ENCODE measurements at places on chromosomes 3 and 15.

GRCh38 chr3:8443829-8444791 lies 57.5 kb upstream of the LMCD1 start:
- DNase-seq, result no peak

DNA sequence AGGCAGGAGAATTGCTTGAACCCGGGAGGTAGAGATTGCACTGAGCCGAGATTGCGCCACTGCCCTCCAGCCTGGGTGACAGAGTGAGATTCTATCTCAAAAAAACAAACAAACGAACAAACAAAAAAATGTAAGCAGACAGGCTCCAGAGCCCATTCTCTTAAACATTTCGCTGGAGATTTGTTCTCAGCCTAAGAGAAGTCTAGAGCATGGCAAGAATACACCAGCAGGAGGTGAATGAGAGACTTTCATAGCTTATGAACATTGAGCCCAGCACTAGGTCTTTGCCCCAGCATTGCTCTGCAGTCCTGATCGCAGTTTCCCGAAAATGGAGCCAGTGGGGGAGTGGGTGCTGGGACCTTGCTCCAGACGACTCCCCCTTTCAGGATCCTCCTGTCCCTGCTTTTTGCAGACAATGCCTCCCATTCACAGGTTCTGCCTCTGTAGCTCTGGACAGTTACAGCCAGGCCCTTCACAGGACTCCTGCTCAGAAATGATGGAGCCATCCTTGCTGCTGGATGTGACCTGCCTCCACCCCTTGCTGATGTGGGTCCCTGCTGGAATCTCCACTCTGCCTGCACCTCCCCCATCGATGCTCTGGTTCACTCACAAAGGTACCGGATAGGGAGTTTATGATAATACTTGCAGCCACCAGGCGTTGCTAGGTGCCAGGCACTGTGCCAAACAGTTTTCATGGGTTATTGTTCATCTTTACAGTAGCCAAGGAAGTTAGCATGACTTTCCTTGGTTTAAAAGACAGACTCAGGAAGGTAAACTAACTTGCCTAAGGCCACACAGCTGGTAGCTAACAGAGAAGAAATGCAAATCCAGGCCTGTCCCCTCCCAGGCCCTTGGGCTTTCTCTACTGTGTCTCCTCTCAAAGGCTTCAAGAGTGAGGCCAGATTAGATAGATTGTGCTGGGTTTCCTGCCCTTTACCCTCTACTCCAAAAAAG lies 329.7 kb upstream of the TLE3 start:
- DNase-seq, result no peak

GRCh38 chr15:28985691-28986090 lies 99.9 kb downstream of the APBA2 start:
- DNase-seq, result no peak

DNA sequence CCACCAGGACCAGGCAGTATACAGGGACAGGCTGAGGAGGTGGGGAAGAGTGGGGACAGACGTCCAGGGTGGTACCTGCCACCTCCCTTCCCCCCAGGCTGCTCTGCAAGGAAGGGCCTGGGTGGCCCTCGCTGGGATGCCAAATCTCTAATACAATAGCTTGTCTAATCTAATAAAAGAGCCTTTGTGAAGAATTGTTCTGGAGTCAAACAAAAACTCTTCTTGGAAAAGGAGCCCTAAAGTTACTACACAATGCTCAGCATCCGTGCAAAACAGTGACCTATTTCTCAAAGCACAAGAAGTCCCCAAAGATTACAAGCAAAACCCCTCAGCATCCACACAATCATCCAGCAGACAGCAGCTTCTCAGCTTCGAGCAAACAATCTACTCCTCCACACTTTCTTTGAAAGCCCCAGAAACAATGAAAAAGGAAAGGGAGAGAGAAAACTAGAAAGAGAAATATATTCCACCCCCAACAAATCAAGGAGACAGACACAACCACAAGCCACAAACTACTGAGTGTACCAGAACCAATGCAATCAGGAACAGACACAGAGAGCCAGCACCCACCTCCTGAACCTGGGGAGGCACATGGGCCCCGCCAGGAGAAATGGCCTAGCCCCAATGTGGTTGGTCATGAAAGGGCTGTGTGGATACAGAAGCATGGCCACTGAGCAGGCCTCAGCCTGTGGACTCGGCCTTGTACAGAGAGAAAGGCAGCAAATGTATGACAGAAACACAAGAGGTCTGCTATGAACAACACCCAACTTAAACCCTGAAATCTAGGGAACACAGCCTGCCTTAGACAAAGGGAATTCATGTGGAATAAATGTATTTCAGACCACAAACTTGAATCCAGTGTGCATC lies 177.1 kb upstream of the CHRNA7 start:
- no peak for DNase-seq

DNA sequence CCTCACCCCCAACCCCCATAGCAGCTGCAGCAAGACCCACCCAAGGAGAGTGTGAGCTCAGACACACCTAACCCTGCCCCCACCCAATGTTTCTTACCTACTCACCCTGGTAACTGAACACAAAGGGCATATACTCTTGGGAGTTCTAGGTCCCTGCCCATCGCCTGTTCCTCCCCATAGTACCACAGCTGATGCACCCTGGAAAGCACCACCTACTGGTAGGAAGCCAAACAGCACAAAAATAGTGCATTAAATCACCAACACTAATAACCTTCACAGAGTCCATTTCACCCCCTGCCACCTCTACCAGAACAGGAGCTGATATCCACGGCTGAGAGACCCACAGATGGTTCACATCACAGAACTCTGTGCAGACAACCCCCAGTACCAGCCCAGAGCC lies 245.2 kb downstream of the EFHB start:
- DNase-seq, result no peak

DNA sequence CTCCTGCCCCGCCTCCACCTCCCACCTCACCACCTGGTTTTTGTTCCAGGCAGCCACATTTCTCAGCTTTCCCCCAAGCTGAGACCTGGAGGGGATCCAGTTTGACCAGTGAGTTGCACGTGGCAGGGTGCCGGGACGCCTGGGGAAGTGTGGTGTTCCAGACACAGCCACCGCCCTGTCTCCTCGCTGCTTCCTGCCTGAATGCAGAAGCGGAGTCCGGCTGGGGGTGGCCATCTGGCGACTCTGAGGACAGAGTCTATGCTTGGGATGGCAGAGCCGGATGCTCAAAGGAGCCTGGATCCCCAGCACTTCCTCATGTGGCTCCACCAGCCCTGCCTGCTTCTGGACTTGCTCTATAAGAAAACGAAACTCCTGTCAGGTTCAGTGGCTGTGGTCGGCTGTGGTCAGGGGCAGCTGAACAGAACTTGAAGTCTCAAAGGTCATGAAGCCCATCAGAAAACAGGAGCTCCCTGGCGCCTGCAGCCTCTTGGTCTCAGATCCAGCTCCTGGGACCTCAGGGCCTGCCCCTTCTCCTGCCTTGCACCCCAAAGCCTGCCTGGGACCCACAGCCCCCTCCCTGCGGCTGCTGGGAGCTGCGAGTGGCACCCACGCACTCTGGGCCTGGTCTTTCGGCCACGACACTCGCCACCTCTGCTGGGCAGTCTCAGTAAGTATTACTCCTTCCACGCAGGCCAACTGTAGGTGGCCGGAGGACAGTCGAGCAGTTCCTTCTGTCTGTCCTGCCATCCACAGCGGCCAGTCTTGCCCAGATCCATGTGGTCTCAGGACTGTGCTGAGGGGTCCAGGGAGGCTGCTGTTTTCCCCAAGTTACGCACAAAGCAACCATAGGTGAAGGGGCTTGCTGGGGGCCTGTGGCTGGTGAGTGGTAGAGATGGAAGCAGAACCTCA lies 112.8 kb upstream of the MEF2A start:
- DNase-seq, result no peak

- no peak for DNase-seq
Measured at GRCh38 chr15:52060501-52060900, 41.5 kb downstream of the MAPK6 start.

DNA sequence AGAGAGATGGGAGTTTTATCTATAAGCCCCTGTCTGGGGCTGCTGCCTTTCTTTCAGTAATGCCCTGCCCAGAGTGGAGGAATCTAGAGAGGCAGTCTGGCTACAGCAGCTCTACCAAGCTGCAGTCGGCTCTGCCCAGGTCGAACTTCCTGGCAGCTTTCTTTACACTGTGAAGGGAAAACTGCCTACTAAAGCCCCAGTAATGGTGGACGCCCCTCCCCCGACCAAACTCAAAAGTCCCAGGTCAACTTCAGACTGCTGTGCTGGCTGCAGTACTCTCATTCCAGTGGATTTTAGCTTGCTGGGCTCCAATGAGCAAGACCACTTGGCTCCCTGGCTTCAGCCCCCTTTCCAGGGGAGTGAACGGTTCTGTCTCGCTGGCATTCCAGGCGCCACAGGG lies 65.9 kb upstream of the RARB start:
- DNase-seq, result no peak

GRCh38 chr15:80309769-80310384 lies 57.9 kb upstream of the CTXND1 start:
- no peak for DNase-seq

DNA sequence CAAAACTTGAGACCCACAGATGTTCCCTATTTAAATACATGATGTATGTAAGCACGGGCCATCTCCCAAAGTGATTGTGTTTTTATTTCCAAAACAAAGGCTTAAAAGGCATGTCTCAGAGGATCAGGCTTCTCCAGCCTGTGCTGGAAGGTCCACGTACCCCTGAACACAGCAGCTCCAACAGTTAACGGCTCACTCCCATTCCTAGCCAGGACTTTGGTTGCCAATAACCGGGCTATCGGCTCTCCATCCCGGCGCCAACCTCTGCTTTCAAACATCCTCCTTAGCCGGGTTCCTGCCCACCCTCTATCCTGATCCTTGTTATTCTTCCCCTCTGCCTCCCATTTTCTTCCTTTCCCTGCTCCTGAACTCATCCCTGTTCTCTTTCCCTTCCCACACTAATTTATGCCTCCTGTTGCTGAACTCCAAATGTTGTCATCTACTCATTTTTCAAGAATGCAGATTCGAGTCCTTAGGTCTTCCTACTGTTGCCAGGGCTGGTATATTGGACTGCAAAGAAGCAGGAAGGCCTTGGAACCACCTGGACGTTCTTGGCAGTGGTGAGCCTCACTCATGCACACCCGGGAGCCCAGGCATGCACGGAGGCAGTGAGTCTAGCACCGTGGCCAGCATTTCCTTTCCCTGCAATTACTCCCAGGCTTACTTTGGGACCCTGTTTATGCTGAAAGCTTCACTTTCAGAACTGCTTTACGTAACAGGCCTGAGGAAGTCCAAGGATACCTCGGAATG lies 128.4 kb upstream of the RAD18 start:
- DNase-seq, result no peak

DNA sequence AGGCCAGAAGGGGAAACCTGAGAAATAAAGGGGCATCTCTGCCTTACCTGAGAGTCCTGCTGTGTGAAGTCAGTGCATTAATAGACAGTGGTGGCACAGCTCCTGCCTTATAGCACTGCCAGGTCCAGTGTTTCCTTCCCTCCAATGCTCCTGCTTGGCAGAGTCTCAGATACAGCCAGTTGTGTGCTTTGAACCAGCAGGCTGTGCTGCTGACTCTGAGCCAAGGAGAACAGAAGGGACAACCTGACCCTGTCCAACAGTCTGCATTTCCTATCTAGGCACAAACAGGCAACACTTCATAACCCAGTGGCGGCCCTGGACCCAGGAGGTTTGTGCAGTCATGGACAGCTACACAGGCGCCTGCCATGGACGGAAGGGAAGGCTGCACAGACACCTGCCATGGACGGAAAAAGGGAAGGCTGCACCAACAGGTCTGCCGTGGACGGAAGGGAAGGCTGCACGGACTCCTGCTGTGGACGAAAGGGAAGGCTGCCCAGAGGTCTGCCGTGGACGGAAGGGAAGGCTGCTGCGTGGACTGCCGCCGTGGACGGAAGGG lies 33.9 kb upstream of the PLXNA1 start:
- no peak for DNase-seq

All from stimulated activated CD8-positive, alpha-beta memory T cell treated with anti-CD3 and anti-CD28 coated beads, Interleukin-15, amount 100 ng/mL, for 1 hour (primary cell).